ENCODE measurements at places on chromosomes 3 and 15. TPM values are rescaled to one million over a fixed set of nuclear protein-coding genes. Genes with fewer than 3 reads are reported as not detected.

Gene MEGF11
- total RNA-seq = not detected

Gene BTLA
- 13.2 TPM for total RNA-seq

Gene SLC28A1
- not detected for total RNA-seq

Gene ZNF501
- 3.2 TPM for total RNA-seq

Gene LRRC15
- total RNA-seq = not detected

Gene CPNE4
- total RNA-seq = not detected

Gene AMIGO3
- total RNA-seq = not detected
